ENCODE measurements at places on chromosomes 2 and 18. TPM values are rescaled to one million over a fixed set of nuclear protein-coding genes. Genes with fewer than 3 reads are reported as not detected.
A peak's percentile ranks its signal among the peaks of the same experiment; 100 is the strongest.

The SP9 gene
- total RNA-seq, result not detected

The ANKRD36 gene
- 65.7 TPM for total RNA-seq

The POLR1B gene
- total RNA-seq, result 10.3 TPM

The HMSD gene
- not detected for total RNA-seq

The C18orf54 gene
- 3.1 TPM for total RNA-seq

The SPP2 gene
- total RNA-seq, result not detected

The SERPINB3 gene
- not detected for total RNA-seq

The VWC2L gene
- not detected for total RNA-seq

The RAD51AP2 gene
- total RNA-seq, result not detected

DNA sequence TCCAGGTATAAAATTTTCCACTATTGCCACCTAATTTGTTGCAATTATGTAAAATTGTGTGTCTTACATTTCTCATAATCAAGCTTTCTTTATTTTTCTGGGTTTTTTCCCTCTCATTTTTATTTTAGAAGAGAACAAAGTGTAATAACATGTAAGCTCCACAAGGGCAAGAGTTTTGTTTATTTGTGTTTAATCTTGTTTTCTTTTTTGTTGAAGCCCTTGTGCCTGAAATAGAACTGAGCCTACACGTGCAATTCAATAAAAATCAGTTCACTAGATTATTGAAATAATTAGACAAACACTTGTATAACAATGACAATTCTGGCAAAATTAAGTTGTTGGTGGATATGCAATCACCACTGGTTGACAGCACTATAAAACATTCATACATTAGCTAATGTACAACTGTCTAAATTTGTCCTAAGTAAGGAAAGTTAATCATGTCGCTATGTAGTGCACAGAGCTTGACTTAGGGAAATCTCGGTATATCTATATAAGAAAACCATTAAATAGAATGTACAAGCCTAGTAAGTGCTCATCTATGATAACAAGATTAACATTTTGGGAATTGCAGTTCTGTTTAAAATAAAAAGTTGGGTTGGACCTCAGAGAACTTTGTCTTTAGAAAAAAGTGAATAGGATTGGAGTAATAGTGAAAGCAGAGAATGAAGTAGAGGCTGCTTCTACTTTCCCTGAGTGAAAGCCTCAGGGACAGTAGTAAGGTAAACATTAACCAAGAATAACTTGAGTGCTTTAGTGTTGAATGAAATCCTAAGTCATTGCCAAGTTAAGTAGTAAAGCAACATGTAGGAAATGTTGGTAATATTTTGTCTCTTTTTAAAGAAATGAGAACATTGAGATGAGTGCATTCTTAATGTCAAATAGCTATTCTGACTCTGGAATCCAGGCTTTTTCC lies 37.4 kb upstream of the NOL4 start:
- H3K36me3 ChIP-seq, result no peaks in the 10 kb centered on the region
- H3K4me1 ChIP-seq, result no peaks in the 10 kb centered on the region
- no peaks in the 10 kb centered on the region for H3K27me3 ChIP-seq
- no peak for DNase-seq
- no peak overlapping the region for H3K27ac ChIP-seq
- no peak overlapping the region for H3K4me3 ChIP-seq

DNA sequence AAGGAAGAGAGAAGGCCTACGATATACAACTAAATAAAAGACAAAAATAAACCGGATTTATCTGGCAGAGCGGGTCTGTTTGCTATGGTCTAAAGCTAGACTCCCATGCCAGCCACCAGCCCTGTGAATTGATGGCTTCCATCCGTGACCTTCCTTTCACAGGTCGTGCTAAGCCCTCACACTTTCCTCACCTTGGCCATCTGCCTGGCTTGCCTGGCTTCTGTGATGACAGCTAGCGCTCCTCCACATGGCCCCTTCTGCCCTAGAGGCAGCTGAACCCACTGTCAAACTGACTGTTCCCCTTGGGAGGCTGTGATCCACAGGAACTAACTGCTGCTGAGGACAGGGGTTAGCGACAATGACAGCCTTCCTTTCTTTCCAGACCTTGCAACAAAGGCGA lies 32.5 kb downstream of the GAREM1 start:
- H3K4me1 ChIP-seq, result peaks cover 3% of the 10 kb centered on the region
- no peaks in the 10 kb centered on the region for H3K27me3 ChIP-seq
- no peak for DNase-seq
- H3K4me3 ChIP-seq, result no peak overlapping the region

GRCh38 chr2:212683346-212684097 lies 144.9 kb upstream of the ERBB4 start:
- no peak overlapping the region for H3K27ac ChIP-seq
- no peak for DNase-seq
- no peaks in the 10 kb centered on the region for H3K4me1 ChIP-seq
- no peaks in the 10 kb centered on the region for H3K36me3 ChIP-seq

GRCh38 chr2:66013456-66013855 lies 421.5 kb upstream of the MEIS1 start:
- no peak overlapping the region for H3K4me3 ChIP-seq
- no peaks in the 10 kb centered on the region for H3K36me3 ChIP-seq
- H3K27me3 ChIP-seq, result no peaks in the 10 kb centered on the region
- no peaks in the 10 kb centered on the region for H3K4me1 ChIP-seq
- DNase-seq, result no peak
- H3K27ac ChIP-seq, result no peak overlapping the region

DNA sequence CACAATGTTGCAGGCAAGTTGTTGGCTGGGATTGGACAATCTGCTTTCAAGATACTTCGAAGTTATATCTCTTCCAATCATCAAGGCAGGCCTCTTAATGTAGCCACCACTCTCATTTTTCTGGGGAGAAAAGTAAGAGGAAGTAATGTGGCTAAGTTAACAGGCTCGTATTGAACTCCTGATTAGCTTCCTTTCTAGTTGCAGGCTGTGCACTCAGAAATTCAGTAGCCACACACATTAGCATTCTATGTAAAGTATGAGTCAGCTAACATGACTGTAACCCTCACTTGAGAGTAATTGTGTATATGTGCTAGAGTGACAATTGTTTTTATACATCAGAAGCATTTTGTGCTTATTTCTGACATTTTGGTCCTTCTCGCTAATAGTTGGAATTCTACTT lies 3.3 kb downstream of the TWSG1 start:
- no peak overlapping the region for H3K27ac ChIP-seq
- H3K27me3 ChIP-seq, result no peaks in the 10 kb centered on the region
- H3K4me1 ChIP-seq, result peaks cover 4% of the 10 kb centered on the region
- H3K4me3 ChIP-seq, result no peak overlapping the region

- DNase-seq, result no peak
- no peak overlapping the region for H3K27ac ChIP-seq
- H3K4me1 ChIP-seq, result peaks cover 27% of the 10 kb centered on the region
- H3K36me3 ChIP-seq, result no peaks in the 10 kb centered on the region
Measured at GRCh38 chr2:207504513-207505170, 25.1 kb upstream of the CREB1 start.

DNA sequence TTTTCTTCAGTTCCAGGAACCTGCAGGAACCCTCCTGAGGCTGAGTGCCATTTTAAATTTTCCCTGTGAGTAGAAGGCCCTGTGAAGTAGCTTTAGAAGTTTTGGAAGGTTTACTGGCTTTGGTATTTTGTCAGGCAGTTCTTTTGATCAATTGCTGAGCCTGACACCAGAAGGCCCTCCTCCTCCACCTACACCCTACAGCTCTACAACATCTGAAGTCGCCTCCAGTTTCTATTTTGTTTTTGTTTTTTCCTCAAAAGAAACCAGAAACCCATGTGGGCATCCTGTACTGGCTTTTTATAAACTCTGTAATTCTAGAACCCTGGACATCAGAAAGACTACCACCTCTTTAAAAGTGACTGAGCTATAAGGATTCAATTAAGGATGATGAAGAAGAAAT lies 153.7 kb downstream of the NRXN1 start:
- H3K36me3 ChIP-seq, result no peaks in the 10 kb centered on the region
- H3K4me1 ChIP-seq, result no peaks in the 10 kb centered on the region
- H3K4me3 ChIP-seq, result no peak overlapping the region
- DNase-seq, result no peak

GRCh38 chr18:63299837-63300745 lies 19.5 kb downstream of the BCL2 start:
- peaks cover 77% of the 10 kb centered on the region for H3K4me1 ChIP-seq
- peak overlapping the region; percentile 23 for H3K27ac ChIP-seq
- no peaks in the 10 kb centered on the region for H3K36me3 ChIP-seq
- no peak overlapping the region for H3K4me3 ChIP-seq

- no peak for DNase-seq
- H3K27ac ChIP-seq, result no peak overlapping the region
- H3K4me1 ChIP-seq, result no peaks in the 10 kb centered on the region
- no peaks in the 10 kb centered on the region for H3K27me3 ChIP-seq
Measured at GRCh38 chr2:95284886-95285541, 10.8 kb downstream of the PROM2 start.

DNA sequence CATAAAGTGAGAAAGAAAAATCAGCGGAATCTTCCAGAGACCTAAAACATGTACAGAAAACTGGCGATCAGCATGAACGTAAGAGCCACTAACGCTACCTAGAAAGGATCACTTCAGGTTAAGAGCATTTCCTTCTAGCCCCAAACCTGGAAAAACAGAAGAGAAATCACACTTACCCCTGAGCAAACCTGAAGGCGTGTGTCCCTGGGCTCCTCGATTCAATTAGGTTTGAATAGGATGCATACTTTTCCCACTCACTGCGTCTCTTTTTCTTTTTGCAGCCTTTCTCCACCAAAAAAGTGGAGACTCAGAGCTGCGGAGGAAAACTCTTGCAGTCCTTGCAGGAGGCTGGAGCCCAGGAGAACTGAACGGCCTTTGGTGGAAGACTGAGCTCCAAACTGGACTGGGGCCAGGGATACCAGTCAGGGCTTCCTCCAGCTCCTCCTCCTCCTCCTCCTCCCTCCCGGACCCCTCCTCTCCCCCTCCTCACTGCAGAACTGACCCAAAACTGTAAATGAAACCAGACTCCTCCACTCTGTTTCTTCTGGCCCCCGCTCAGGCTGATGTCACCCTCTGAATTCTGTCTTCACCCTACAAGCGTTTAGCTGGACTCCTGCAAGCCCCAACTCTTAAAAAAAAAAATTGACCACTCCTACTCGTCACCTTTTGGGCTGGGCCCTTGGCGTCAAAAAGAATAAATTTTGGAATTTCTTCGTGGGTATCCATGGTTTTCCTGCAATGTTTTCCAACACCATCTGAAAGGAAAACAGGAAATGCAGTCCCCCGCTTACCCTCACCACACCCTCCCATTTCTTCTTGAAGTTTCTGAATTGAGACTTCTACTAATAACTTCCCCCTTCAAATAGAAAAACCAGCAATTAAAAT lies at the start of gene COL6A3:
Gene COL6A3, minus strand, starts transcription at position 388 of the 885 bp plus-strand sequence. CDS start 17,347 bp downstream, outside the sequence.
- no peaks in the 10 kb centered on the region for H3K27me3 ChIP-seq
- peak within 1 kb of the TSS; percentile 68 for H3K27ac ChIP-seq

GRCh38 chr18:48023334-48024008 lies 93.0 kb upstream of the SMAD2 start:
- H3K36me3 ChIP-seq, result no peaks in the 10 kb centered on the region
- H3K4me1 ChIP-seq, result peaks cover 50% of the 10 kb centered on the region
- DNase-seq, result no peak
- H3K27ac ChIP-seq, result no peak overlapping the region
- H3K4me3 ChIP-seq, result no peak overlapping the region

DNA sequence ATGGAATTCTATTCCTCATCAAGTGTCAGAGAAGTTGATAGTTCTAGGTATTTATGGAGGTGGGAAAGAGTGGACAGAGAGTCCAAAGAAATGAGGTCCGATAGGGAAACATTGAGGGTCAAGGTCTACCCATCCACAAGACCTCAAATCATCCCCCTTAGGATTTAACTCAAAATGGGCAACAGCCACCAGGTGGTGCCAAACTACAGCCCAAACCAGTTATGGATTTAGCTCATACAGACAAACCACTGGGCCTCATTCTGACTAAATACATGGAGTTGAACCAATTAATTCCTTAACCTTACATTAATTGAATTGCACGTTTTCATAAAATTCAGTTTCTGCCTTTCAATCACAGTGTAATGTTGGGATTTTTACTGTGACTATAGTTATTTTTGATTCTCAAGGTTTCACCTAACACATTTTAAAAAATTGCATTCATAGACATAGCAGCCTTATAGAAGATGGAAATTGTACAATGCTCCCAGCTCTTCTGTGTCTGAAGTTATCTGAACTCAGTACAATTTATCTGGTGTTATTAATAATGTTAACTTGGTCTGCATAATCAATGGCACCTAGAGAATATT lies 98.2 kb upstream of the HNMT start:
- H3K4me3 ChIP-seq, result no peak overlapping the region
- no peak overlapping the region for H3K27ac ChIP-seq
- DNase-seq, result peak; percentile 23
- no peaks in the 10 kb centered on the region for H3K4me1 ChIP-seq
- no peaks in the 10 kb centered on the region for H3K36me3 ChIP-seq
- no peaks in the 10 kb centered on the region for H3K27me3 ChIP-seq

DNA sequence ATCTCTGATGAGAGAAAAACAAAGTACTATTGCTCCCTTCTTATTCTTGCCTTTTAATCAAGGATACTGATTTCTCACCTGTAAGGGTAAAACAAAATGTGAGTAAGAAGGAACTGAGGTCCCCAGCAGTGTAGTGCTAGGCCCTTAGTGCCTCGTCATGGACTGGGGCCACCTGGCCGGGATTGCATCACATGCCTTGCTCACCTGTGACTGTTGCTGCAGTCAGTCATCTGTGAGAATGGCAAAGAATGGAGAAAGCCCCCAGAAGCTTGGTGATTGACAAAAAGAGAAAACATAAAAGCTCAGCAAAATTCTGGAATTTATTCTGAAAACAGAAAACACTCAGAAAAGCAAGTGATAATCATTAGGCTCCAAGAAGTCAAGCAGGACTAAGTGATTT lies 63.4 kb downstream of the SPATS2L start:
- H3K36me3 ChIP-seq, result peaks cover 4% of the 10 kb centered on the region
- H3K27me3 ChIP-seq, result no peaks in the 10 kb centered on the region
- no peak overlapping the region for H3K4me3 ChIP-seq

DNA sequence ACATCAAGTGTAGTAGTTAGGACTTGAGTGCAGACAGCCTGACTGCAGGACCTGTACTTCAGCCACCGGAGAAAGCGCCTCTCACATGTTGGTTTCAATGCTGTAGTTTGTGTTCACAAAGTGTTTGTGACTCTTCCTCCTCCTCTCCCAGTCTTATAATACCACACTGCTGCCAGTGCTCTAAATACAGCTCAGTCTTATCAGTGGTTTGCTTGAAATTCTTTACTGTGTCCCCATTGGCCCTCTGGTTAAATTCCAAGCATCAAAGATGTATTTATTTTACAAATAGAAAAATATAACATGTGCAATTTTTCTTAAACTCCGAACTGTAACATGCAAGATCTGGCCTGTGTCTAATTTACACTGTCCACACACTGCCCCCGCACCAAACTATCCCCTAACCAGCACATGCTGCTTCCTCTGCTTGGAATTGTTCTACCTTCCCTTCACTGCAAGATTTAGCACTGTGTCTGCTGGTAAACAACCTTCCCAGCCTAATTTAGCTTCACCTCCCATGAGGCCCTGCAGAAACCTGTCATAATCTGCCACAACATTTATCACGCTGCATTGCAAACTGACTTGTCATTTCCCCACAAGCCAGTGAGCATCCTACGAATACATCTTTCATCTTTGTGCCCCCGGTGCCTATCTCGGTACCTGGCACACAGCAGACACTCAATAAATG lies 77.1 kb downstream of the SUMO1 start:
- no peak overlapping the region for H3K27ac ChIP-seq
- no peaks in the 10 kb centered on the region for H3K27me3 ChIP-seq
- H3K36me3 ChIP-seq, result no peaks in the 10 kb centered on the region
- H3K4me1 ChIP-seq, result no peaks in the 10 kb centered on the region
- DNase-seq, result no peak
